ENCODE measurements at places on chromosomes 6 and 20.

- no peak for DNase-seq
Measured at GRCh38 chr6:87281426-87281825, 41.0 kb upstream of the SMIM8 start.

- no peak for DNase-seq
Measured at GRCh38 chr6:163841326-163841725, 426.8 kb downstream of the QKI start.

DNA sequence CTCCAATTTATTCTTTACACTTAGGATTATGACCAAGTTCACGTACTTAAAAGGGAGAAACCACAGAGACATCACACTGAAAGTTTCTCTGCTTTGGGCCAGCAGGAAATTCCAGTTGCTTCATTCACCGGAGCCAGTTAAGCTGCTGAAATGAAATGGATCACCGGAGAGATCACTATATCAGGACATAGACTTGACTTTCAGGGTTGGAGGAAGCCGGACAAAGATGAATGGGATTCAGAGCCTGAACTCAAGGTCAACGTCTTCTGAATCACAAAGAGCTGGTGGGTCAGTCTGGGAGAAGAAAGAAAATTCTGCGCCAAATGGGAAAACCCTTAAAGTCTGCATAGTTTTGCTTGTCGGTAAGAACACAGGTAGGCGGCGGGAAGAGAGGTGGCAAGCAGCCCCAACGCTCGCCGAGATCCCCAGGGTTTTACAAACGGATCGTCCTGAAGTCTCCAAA, 81.9 kb upstream of the CCDC28A start:
- DNase-seq, result no peak

- DNase-seq, result no peak
Measured at GRCh38 chr6:15025446-15025845, 220.4 kb upstream of the JARID2 start.

- DNase-seq, result no peak
Measured at GRCh38 chr6:157068691-157069324, 254.5 kb downstream of the TMEM242 start.

DNA sequence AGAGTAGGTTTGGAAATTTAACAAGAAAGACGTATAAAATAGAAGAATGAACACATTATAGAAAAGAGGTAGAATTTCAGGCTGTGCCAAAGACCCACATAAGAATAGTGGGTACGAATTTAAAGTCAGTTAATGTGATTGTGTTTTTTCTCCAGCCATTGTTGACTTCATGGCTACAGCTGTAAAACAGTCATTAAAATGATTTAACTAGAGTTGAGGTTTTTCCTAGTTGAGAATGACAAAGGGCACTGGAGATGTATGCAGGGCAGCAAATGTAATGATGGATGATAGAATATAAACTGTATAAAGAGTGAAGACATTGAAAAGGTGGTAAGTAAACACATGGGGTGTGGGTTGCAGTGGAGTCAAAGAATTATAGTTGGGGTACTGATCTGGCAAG, 72.7 kb downstream of the LIN28B start:
- DNase-seq, result no peak

DNA sequence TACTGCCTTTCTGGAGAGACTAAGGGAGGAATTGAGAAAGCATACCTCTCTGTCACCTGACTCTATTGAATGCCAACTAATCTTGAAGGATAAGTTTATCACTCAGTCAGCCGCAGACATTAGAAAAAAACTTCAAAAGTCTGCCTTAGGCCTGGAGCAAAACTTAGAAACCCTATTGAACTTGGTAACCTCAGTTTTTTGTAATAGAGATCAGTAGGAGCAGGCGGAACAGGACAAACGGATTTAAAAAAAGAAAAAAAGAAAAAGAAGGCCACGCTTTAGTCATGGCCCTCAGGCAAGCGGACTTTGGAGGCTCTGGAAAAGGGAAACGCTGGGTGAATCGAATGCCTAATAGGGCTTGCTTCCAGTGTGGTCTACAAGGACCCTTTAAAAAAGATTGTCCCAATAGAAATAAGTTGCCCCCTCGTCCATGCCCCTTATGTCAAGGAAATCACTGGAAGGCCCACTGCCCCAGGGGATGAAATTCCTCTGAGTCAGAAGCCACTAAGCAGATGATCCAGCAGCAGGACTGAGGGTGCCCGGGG, 43.1 kb upstream of the RNF182 start:
- no peak for DNase-seq

DNA sequence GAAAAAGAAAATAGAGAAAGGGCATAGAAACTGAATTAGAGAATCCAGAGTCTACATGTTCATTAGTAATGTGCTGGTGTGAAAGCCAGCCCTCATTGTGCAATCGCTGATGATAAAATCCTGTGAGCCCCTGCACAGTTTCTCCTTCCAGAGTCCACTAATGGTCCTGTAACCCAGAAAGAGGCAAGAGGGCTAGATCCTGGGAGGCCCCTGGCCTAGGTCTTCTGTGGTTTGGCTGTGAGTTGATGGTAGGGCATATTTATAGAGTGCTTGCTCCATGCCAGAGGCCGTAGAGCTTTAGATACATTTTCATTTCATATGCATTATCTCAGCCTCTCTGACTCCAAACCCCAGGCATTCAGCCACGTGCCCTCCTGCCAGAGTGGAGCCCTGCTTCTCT, 94.9 kb upstream of the MTHFD1L start:
- no peak for DNase-seq

DNA sequence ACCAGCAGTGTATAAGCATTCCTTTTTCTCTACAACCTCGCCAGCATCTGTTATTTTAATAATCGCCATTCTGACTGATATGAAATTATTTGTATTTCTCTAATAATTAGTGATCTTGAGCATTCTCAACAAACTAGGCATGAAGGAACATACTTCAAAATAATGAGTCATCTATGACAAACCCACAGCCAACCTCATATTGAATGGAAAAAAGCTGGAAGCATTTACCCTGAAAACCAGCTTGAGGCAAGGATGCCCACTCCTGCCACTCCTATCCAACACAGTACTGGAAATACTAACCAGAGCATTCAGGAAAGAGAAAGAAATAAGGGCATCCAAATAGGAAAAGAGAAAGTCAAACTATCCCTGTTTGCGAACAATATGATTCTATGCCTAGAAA, 390.6 kb upstream of the ID4 start:
- DNase-seq, result no peak

GRCh38 chr6:82365016-82365795, 1.6 kb downstream of the TPBG start:
- no peak for DNase-seq

GRCh38 chr20:61969806-61970205, 95.9 kb downstream of the TAF4 start:
- no peak for DNase-seq

DNA sequence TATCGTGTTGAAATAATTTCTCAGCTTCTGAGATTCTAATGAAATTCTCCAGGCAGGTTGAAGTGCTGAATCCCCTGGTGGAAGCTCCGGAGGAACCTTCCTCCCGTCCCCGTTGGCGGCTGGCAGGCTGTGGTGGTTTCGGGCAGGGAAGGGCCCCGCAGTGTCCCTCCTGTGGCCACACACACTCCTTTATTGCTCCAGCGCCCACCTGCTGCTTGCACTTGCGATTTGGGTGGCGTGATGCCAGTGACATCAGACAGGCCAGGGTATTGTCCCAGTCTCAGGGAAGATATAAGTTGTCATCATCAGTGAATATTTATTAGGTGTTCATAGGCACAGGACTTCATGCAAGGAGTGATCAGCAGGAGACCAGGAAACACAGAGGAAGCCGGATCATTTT, 530.4 kb downstream of the QKI start:
- no peak for DNase-seq

DNA sequence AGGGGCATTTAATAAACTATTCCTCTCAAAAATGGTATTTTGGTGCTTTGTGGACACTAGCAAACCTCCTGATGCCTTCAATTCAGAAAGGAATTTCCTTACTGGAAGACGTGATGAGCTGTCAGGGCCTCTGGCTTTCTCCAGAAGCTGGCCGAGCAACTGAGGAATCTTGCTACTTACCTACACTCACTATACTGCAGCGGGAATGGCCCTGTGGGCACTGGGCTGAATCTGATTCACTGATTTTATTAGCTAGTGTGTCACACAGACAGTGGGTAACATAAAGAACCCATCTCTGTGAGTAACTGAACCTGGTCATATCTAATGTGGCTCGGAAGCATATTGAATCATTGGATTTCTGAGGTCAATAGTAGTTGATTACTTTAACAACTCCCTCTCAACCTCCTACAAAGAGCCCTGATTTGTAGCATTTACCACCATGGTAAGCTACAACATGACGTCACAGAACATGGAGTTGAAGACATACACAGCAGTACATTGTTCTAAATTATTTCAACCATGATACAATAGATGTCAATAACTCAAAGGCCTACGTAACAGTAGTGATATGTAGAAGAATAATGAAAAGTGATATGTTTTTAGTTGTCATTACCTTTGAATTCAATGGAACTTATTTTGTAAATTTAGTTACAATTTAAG, 232.1 kb downstream of the SYNE1 start:
- no peak for DNase-seq

DNA sequence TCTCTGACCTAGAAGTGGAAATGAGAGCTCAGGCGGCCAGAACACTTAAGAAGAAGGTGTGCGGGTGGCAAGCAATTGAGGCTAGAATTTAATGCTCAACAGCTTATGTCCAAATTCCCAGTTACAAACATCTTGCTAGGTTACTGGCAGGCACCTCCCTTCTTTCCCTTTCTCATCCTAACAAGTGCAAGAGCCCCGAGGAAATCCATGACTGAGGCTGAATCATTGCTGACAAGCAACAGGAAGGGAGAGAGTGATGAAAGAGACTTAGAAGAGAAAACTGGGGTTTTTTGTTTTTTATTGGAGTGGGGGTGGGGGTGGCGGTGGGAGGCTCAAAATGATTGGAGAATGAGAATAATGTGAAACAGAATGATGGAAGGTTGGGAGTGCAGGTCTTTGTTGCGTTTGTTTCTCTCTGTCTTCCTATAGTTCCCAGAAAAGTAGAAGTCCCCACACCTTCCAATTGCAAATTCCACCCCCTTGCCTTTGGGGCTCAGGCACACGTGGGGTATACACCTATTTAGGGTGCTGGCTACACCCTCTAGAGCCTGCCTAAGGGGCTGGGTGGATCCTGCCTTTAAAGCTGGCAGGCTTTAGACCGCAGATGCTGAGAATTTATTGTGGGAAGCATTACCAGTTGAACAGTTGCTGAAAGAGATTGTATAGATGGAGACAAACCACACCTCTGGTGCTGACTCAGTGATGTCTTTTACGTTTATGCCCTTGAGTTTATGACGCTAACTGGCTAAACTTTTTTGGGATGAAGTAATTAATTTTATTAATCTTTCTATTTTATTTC, 1.4 kb downstream of the FAM83B start:
- no peak for DNase-seq

DNA sequence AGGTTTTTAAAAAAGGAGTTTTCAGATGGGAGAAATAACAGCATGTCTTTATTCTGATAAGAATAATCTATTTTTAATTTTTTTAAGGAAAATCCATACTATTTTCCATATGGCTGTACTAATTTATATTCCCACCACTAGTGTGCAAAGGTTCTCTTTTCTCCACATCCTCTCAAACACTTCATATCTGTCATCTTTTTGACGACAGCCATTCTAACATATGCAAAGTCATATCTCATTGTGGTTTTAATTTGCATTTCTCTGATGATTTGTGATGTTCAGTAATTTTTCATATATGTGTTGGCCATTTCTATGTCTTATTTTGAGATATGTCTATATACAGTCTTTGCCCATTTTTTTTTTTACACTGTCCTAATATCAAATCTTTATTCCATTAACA, 280.6 kb upstream of the RUNX2 start:
- no peak for DNase-seq

GRCh38 chr6:27592481-27593199, 119.7 kb upstream of the ZNF184 start:
- DNase-seq, result no peak

- no peak for DNase-seq
Measured at GRCh38 chr6:14271789-14272736, 154.5 kb downstream of the CD83 start.

DNA sequence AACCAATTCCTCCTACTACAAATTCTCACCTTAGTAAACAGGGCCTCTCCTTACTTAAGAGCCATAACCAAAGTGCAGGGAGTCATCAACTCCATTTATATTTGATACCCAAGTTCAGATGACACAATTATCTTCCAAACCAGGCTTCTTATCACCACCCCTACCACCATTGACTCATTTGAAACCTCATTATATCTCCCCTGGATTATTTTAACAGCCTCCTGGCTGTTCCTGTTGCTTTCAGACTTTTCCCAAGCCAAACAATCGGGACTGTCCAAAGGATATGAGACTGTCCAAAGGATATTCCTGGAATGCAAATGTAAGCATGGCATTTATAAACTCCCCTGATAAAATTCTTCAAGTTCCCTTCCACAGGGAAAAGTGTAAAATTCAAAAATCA, 394.3 kb downstream of the MAFB start:
- no peak for DNase-seq

DNA sequence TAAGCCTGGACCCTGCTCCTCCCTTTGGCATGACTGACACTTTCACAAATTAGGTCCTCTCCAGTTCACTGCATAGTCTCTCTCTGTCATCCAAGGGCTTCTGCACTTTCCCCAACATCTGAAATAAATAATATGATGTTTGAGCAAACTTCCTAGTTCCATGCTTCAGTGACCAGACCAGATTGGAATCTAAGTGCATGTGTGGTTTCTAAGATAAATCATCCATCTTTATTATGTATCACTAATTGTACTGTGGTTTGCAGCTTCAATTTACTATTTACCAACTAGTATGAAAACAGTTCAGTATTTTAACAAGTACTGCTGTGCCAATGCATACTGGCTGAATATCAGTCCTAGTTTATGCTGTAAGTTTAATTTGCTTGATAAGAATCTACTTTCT, 18.7 kb downstream of the SESN1 start:
- no peak for DNase-seq

- no peak for DNase-seq
Measured at GRCh38 chr20:41249411-41250281, 67.9 kb downstream of the ZHX3 start.

DNA sequence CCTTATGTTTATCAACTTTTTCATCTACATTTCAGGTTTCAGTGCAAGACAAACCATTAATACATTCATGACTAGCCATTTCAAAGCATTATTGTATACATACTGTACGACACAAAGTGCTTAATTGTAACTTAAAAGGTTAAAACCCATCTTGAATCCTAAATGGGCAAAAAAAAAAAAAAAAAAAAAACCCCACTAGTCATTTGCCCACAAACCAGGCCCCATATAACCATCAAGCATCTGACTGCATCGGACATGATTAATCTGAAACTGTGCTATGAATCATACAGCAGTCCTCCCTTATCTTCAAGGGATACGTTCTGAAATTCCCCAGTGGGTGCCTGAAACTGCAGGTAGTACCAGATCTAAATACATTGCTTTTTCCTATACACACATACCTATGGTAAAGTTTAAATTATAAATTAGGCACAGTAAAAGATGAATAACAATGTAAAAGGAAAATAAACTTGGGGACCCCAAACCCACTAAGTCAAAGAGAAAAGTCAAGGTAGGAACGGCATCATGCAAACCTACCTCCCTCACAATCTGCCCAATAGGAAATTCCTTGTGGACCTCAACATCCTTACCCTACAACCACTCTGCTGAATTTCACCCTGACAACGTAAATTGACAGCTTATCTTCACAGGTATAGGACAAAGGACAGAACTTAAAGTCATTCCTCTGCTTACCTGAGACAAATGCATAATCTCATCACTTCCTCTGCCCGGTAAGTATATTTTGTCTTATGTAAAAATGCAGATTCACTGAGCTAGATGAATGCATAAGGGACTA, 14.3 kb downstream of the B4GALT5 start:
- DNase-seq, result no peak

- no peak for DNase-seq
Measured at GRCh38 chr6:124536842-124537191, 425.4 kb upstream of the RNF217 start.

- DNase-seq, result no peak
Measured at GRCh38 chr6:143485967-143486366, 25.6 kb downstream of the FUCA2 start.

Data from natural killer cell treated with Interleukin-12 subunit alpha and Interleukin-12 subunit beta and Interleukin-15 and Interleukin-18, amount 100 ng/mL, for 72 hours (primary cell).